Esophagus mucosa (tissue), 1 donor: ENCODE measurements at places on chromosomes 2 and 18.

DNA sequence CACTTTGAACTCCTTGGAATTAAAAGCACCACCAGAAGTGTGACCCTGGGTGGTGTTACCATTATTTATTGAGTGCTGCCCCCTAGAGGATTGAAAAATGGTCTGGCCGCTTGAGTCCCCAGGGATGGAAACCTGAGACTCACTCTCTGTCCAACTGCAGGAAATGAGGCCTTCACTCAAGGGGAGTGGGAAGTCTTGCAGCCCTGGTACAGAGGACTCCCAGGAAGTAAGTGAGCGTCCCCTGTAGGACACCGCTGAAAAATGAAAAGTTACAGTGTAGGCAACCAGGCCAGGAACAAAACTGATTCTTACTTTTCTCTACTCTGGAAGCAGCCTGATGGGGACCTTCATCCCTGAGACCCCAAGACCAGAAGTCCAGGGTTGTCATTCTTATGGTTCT, 2.2 kb upstream of the NRP2 start:
- ATAC-seq, result peak; percentile 27

DNA sequence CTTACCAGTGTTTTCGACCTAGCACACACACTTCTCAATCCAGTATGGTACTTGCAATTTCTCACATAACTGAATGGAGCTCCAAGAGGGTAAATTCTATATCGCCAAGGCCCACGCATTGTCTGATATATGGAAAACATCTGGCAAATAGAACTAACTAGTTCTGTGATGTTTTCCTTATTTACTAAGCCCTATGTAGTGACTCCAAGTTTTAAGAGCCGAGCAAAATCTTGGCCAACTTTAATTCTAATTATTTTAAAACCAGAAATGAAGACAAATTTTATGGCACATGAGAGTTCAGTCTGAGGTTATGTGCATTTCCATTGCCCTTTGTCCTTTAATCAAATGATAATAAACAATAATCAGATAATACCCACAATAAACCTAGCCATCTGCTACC, 1119.7 kb upstream of the CNTNAP5 start:
- ATAC-seq, result no peak

DNA sequence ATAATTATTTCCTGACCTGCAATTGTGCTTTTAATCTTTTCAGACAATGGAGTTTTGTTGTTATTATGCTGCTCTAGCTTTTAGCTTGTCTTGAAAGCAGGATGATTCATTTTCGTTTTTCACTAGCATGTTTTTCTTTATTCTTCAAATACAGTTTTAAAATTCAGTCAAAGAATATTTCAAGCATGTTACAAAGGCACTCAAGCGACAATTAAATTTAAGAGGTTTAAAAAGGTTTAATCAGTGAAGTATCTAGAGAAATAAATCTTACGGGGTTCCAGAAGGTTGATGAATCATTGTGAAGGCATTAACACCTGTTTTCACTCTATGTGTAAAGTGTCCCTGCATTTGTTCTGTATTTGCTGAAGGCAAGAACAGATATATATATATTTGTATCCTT, 390.7 kb upstream of the TMEFF2 start:
- ATAC-seq, result no peak

GRCh38 chr2:95391641-95392310, 10.7 kb upstream of the FAHD2A start:
- no peak for ATAC-seq

GRCh38 chr2:6973895-6974545, 56.8 kb downstream of the RNF144A start:
- ATAC-seq, result peak; percentile 96

- no peak for ATAC-seq
Observed at GRCh38 chr2:97267411-97268074, 154.6 kb downstream of the ANKRD36 start.

DNA sequence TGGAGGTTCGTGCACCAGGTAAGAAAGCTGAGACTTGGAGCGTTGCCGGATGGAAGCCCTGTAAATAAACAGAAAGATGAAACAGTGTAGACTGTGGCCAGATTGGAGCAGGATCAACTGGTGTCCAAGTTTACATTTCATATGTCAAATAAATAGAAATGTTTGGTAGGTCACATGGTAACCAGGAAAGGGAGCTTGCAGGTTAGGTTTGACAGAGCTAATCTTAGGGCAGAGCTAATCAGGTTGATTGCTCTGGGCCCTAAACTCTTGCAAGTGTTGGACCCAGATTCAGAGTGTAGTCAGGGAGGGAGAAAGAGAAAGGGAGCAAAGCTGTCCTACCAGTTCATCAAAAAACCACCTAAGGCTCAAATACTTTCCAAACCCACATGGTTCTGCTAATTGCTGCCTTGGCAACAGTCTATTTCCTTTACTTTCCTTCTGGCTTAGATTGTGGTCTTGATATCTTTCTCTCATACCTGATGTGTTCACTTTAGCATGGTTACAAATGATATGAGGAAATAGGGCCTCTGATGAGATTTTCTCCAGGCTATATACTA, 63.2 kb downstream of the G6PC2 start:
- ATAC-seq, result peak; percentile 51

DNA sequence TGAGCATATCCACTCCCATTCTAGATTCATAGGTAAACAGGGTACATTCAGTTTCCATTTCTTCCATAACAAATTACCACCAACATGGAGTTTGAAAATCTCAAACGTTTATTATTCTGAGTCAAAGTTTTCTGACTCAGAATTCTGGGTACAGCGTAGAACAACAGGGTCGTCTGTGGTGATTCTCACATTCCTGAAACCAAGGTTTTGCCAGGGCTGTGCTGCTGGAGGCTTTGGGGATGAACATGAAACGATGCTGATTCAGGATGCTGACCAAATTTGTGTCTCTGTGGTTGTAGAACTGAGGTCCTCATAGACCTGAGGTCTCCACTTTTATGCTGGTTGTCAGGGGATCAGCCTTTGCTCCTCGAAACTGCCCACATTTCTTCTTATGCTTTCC, 255.7 kb downstream of the DSEL start:
- no peak for ATAC-seq

- peak; percentile 99 for ATAC-seq
Observed at GRCh38 chr18:63788447-63789096, 13.4 kb downstream of the SERPINB7 start.

GRCh38 chr2:105038383-105039061, 653 bp downstream of the MRPS9 start:
- peak; percentile 1 for ATAC-seq

DNA sequence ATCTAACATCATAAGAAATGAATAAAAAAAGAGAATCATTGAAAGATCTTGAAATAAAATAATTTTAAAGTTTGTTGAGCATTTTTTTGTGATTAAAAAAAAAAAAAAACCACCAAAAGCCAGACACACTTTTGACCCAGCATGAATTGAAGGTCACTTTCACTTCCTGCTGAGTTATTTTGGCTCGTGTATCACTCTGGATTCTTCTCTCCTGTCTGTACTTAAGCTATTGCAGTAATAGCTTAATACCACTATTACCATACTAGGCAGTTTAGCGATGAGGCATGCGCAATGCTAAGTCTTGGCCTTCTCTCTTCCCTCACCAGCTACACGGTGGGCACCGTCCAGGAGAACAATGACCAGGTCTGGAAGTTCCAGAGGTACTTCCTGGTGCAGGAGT, 54.5 kb upstream of the SPP2 start:
- ATAC-seq, result no peak

- ATAC-seq, result peak; percentile 99
Observed at GRCh38 chr2:37916512-37917082, 8.5 kb upstream of the RMDN2 start.

DNA sequence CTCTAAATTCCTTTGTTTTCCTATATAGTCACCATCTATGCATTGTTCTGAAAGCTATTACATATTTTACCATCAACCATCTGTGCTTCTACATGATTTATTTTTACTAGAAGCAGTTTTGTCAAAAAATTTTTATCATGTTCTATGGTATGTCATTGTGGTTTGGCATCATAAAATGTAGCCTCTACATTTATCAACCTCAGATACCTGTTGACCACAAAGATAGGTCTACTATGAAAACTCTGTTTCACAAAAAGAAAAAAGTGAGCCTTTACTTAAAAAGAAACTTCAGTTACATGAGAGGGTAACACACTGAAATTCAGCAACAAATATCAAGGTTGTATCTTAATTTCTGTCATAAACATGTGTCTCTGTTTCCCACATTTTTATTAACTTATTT, 3.7 kb downstream of the BCL2 start:
- ATAC-seq, result no peak

DNA sequence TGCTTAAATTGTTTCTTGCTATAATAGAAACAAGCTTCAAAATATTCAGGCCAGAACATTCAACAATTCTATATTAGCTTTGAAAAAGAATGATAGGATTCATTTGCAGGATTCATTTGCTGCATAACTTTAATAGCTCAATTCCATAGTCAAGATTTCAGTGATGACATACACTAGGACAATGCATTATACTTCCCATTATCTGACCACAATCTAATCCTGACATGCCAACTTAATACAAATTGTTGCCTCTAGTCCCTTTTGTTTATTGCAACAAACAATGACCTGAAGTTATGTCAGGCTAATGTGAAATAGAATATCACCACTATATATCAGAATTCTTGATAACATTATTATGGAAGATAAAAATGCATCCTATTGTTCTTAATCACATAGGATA, 169.4 kb downstream of the DNAH7 start:
- no peak for ATAC-seq

GRCh38 chr18:74402806-74403433, 54.2 kb downstream of the DIPK1C start:
- ATAC-seq, result no peak

DNA sequence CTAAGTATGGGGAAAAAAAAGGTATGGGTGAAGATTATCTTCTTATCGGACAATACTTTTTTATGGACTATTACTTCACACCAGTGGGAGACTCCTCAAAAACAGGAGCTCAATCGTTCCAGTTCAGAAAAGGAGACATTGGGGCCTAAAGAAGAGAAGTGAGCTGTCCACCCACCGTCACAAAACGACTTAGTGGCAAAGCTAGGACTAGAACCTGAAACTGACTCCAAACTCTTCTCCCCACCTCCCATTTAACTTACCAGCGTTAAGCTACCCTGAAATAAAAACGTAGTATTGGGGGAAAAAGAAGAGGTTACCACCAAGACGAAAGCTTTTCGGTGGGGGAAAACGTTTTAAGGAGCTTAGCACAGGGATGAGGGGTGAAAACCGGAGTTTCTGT, 503 bp downstream of the GTF3C3 start:
- no peak for ATAC-seq

- peak; percentile 59 for ATAC-seq
Observed at GRCh38 chr2:68292108-68292710, 27.5 kb downstream of the CNRIP1 start.

DNA sequence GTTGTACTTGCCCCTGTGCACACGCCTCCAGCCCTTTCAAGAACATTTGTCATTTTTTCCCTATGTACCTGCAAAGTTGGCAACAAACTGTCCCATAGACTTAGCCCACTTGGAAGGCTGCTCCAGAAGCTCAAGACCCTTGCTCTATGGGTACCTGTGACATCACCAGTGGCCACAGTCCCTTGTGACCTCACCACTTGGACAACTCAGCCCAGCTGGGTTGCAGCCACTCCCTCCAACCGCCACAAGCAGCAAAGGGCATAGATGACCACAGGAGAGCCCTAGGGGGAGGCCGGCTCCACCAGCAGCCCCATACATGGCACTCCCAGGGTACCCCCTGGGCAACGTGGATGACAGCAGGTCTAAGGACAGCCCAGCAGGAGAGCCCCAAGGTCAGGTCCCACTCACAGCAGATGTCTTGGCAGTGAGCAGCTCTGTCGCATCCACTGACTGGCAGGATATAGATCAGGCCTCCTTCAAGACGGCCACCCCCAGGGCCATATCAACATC, at the start of gene TEX44:
TSS of gene TEX44 (plus strand) at position 229 of the 510 bp plus-strand sequence. CDS start at position 317, 88 bp downstream.
- ATAC-seq, result no peak

DNA sequence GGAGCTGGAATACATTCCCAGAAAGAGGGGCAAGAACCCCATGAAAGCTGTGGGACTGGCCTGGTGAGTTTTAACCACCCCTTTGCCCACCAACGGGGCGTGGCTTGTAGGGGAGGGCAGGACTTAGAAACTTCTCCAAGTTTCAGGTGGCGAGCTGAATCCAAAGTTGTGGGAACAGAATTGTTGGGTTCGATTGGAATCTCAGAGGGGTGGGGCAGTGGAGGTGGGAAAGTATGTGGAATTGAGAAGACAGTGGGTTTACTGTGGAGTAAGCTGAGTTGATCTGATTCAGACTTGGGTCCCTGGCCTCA, 1.1 kb downstream of the PNKD start:
- ATAC-seq, result no peak

DNA sequence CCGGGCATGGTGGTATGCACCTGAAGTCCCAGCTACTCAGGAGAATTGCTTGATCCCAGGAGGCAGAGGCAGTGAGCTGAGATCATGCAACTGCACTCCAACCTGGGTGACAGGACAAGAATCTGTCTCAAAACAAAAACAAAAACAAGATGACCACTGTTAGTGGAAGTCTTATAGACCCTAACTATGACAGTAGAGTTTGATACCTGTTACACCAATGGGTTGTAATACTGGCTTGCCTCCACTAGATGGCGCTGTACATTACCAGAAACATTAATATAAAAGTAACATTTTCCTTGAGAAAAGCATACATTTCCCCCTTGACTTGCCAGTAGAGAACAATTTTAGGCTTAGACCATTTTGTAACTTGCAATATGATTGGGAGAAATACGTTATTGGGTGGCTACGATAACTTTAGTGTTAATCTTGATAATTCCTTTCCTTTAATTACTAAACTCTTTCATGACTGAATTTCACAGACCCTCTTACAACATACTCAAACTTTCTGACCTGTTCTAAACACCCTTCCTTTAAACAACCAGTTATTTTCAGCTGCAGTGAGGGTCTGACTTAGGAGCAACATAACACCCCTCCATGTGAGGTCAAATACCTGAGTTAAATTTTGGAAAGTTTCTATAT, 19.5 kb downstream of the SLC25A52 start:
- ATAC-seq, result peak; percentile 58

GRCh38 chr2:77018219-77018618, 504.0 kb downstream of the LRRTM4 start:
- no peak for ATAC-seq

DNA sequence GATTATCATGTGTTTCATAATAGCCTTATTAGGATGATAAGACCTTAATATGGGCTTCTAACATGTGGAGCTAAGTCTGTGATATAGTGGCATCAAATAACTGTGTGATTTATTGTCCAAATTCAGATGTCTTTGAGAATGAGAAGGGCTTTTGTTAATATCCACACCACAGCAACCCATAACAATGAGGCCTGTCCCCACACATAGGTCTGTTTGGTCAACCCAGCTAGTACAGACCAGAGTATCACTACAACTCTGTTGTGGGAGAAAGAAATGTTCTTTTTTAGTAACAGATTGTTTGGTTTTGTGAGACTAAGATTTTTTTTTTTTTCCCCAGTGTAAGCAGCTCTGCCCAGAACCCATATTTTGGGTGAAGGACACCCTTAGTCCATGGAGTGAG, 439.2 kb downstream of the PIK3C3 start:
- no peak for ATAC-seq

GRCh38 chr2:31322371-31322770, 88.4 kb downstream of the EHD3 start:
- no peak for ATAC-seq

GRCh38 chr2:402206-402605, 114.3 kb upstream of the ALKAL2 start:
- no peak for ATAC-seq
